Gastroesophageal sphincter (tissue), 4 donors: ENCODE measurements at places on chromosomes 12 and 14. TPM values are rescaled to one million over a fixed set of nuclear protein-coding genes. Genes with fewer than 3 reads are reported as not detected.

LYSET gene
- total RNA-seq = 14.0 TPM

NUP37 gene
- total RNA-seq = 18.2 TPM

MFAP5 gene
- 162 TPM for total RNA-seq

GLS2 gene
- 1.3 TPM for total RNA-seq

GNB3 gene
- total RNA-seq = 1.6 TPM

KRT6C gene
- 17.1 TPM for total RNA-seq

ALDH1L2 gene
- 6.9 TPM for total RNA-seq

SMCO2 gene
- not detected for total RNA-seq

SLC7A8 gene
- 21.6 TPM for total RNA-seq

CLEC9A gene
- not detected for total RNA-seq

ZNF84 gene
- total RNA-seq = 21.8 TPM

LMO3 gene
- total RNA-seq = 128 TPM

CCDC59 gene
- 51.2 TPM for total RNA-seq

SIX4 gene
- 1.6 TPM for total RNA-seq

PLEKHD1 gene
- total RNA-seq = not detected

CCDC198 gene
- total RNA-seq = not detected

EID3 gene
- total RNA-seq = 24.9 TPM

GDF3 gene
- not detected for total RNA-seq

OSGEP gene
- 44.4 TPM for total RNA-seq
